Ovary (tissue), 10 donors: ENCODE measurements at places on chromosomes 16 and 17.

- no peak for DNase-seq
These were observed 59.2 kb downstream of the PITPNC1 start for GRCh38 chr17:67436233-67436632.

DNA sequence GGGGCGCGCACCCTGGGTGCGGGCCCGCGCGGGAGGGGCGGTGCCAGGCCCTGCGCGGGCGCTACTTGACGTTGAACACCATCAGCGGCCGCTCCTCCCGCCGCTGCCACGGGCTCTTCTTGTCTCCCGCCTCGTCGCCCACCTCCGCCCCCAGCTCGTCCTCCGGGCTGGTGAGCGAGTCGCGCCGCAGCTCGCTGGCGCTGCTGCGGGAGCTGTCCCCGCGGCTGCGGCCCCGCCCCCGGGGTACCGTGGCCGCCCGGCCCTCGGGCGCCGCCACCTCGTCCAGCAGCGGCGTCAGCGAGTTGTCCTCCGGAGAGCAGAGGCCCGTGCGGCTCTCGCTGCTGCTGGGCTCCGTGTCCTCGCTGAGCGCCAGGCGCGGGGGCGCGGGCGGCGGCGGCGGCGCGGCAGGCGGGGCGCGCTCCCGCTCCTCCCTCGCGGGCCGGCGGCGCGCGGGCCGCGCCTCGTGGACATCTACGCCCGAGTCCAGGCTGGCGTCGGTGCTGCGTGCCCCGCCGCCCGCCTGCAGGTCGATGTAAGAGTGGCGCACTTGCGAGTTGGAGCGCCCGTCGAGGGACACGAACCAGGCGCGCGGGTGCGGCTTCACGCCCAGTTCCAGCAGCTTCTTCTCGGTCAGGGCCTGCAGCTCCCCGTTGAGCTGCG is 8.7 kb downstream of the GRN start:
- DNase-seq: no peak

- no peak for DNase-seq
These were observed 24.0 kb upstream of the CIBAR2 start for GRCh38 chr16:85136213-85136701.

DNA sequence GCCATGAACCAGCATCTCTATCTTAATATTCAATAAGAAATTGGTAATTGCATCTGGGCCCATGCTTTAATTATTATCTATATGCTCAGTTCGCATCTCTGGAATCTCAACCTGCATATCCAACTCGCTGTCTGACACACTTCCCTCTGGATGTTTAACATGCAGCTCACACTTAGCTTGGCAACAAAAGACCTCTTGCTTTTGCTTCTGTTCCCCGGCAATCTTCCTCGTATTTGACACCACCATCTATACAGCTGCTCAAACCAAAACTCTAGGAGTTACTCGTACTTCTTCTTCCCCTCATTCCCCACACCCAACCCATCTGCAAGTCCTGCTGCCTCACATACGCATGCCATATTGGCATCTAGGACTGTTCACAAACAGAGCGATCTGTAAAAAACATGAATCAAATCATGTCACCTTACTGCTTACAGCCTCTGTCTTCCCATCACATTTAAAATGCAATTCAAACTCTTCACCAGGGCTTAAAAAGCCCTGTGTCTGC is 300.6 kb downstream of the CEP112 start:
- no peak for DNase-seq

GRCh38 chr17:47700471-47701449 is 6.8 kb downstream of the TBKBP1 start:
- DNase-seq: no peak

DNA sequence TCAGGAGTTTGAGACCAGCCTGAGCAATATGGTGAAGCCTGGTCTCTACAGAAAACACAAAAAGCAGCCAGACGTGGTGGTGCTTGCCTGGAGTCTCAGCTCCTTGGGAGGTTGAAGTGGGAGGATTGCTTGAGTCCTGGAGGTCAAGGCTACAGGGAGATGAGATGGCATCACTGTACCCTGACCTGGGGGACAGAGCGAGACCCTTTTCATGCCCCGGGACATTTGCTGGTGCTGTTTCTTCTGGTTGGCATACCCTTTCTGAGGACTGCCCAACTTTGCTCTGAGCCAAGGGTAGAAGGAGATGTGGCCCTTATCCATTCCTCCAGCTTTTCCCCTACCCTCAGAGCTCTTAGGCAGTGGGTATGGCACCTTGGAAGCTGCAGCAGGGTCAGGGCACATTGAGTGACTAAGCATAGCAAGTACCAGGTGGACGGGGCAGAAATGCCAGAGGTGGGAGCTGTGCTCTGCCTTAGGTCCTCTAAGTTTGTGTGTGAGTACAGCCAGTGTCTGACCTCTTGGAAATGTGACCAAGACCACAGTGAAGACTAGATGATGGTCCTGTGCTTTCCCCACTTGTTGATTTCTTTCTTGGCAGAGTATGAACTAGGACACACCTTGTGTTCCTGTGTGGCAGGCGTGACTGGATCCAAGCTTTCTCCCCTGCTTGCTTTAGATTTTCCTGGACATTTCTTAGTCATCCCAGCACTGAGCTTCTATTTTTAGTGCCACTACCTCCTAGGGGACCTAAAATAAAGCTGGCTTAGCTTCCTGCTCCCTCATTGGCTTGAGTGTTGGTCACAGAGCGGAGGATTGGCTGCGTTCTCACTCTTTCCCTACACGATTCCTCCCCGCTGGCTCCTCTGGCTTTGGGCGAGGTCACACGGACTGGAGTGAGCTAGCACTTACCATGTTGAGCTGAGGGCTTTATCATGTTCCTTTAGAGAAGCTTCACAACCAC is 9.9 kb upstream of the EDC4 start:
- no peak for DNase-seq

GRCh38 chr17:12510535-12510934 is 155.2 kb upstream of the MYOCD start:
- no peak for DNase-seq

DNA sequence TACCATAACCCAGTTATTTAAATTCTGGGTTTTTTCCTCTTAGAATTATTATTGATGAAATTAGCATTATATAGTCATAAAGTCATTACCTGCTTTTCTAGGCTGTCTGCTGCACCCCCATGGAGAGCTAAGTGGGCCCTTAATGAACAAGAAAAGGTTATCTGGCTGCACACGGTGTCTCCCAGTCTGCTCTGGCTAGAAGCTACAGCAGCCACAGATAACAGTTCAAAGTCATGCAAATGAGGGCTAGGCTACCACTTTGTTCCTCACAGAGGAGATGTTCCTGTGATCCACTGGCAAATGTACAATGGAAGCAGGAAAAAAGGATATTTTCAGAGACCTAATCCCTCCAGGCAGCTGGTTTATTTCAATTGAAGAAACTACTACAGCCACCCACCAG is 112.1 kb downstream of the SNX11 start:
- DNase-seq: no peak

DNA sequence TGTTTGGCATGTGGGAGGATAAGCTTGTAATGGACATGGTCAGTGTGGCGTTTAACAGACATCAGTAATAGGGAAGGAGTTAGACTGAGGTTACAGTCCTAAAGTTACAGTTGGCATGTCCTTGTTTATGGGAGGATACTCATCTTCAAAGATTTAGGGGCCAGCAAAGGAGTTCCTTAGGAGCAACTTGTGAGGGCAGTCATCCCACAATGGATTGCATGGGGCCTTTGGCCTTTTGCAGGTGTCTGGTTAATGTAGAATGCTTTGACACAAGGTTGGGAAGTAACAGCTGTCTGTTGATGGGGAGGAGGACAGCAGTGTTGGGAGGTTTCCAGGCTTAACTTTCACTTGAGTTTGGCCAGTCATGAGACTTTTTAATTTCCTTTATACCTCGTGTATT is 2.2 kb downstream of the NUBP1 start:
- DNase-seq: no peak

DNA sequence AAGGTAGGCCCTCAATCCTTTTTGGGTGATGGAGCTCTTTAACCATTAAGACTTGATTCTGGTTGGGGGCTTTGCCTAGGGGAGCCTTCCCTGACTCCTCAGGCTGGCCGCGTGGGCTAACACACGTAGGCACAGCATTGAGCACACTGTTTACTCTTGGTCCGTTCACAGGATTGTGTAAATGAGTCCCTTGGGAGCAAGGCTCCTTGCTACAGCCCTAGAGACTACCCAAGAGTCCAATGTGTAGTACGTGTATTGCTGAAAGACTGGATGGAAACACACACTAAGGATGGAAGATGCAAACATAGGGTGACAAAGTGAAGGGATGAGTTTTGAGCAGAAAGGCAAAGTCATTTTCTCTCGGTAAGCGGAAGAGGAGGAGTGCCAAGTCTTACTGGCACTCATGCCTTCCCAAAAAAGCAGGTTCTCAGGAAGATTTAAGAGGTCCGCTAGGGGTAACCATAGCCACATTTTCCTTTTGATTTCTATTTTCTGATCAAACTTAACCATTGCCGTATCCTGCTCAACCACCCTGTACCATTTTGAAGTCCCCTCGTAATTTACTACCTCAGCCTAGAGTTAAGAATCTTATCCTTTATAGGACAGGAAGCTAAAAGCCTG is 911 bp upstream of the ITGA2B start:
- DNase-seq: no peak

GRCh38 chr16:87150262-87150661 is 166.9 kb downstream of the C16orf95 start:
- no peak for DNase-seq

GRCh38 chr16:57091200-57091974 is 996 bp upstream of the CPNE2 start:
- DNase-seq: peak; percentile 69

DNA sequence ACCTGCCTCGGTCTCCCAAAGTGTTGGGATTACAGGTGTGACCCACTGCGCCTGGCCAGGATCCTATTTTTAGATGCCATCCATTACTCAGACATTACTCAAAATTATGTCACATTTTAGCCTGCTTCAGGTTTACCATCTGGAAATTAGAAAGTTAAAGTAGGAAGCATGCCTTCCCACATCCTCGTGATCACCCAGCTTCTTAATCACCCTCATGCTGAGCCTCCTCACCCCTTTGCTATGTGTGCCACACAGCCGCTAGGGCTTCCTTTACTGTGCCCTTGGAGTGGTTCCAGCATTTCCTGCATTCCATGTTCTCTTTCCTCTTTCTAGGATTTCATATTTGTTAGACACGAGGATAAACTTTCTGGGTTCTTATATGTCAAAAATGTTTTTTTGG is 9.3 kb downstream of the ADORA2B start:
- DNase-seq: no peak

DNA sequence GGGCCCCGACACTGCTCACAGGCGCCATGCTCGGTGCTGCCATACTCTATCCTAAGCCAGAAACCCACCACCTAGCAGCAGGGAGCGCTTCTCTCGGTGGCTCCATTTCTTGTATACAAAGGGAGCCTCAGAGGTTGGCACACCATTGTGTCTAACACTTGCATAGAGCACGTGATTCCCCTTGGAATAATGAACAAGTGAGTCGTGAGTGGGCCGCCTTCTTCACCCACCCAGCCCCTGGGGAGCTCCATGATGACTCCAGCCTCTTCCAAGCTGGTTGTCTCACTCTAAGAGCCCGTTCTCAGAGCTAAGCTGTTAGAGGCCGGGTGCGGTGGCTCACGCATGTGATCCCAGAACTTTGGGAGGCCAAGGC is 82.3 kb upstream of the ZNF469 start:
- no peak for DNase-seq

- DNase-seq: no peak
These were observed 163.5 kb upstream of the CDH11 start for GRCh38 chr16:65285128-65286048.

GRCh38 chr17:31560616-31561235 is 169.3 kb downstream of the RAB11FIP4 start:
- no peak for DNase-seq

DNA sequence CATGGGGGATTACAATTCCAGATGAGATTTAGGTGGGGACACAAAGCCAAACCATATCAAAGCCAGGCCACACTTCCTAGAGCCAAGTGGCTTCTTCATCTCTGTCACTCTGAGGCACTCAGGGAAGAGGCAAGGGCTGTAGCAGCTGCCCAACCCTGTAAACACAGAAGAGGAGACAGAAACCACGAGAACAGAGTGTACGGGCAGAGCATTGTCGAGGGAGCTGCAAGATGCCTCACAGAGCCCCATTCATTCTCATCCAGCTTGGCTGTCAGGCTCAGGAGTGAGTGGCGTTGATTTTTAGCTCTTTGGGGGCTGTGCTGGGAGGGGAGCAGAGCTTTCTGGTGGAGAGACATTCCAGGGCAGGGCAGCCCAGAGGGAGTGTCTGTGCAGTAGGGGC is 117.2 kb upstream of the SALL1 start:
- no peak for DNase-seq

GRCh38 chr17:9389111-9389527 is 186.5 kb downstream of the STX8 start:
- DNase-seq: no peak

DNA sequence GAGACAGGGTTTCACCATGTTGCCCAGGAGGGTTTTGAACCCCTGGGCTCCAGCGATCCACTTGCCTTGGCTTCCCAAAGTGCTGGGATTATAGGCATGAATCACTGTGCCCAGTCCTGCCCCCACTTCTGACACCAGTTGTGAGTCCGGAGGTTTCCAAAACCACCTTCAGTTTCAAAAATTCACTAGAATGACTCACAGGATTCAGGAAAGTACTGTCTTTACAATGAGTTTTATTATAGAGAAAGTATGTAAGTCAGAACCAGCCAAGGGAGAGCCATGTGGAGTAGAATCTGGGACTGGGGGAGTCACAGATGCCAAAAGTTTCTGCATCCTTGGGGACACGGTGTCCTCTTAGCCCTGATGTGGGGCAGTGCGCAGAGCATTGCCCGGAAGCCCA is 55.1 kb downstream of the PLD6 start:
- DNase-seq: no peak

GRCh38 chr17:40922239-40922638 is 15.2 kb downstream of the KRT23 start:
- DNase-seq: no peak

GRCh38 chr16:17423221-17423620 is 47.5 kb downstream of the XYLT1 start:
- no peak for DNase-seq

GRCh38 chr17:47470836-47471235 is 60.1 kb upstream of the NPEPPS start:
- no peak for DNase-seq

- no peak for DNase-seq
These were observed 27.3 kb upstream of the ABCC12 start for GRCh38 chr16:48182979-48183537.

GRCh38 chr16:30104090-30104489 is 8.1 kb upstream of the YPEL3 start:
- no peak for DNase-seq

DNA sequence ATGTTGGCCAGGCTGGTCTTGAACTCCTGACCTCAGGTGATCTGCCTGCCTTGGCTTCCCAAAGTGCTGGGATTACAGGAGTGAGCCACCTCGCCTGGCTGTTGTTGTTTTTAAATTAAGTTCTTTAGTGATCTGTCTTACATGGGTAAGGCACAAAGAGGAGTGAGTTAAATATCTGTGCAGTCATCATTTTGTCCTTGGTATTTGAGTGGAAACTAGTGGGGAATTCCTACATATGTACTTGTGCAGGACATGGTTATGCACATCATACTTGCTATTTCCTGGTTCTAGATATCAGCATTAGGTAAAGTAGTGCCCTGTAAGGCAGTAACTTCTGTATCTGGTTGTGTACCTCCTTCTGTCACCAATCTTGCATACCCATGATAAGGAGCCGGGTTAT is 3.7 kb downstream of the KPNB1 start:
- no peak for DNase-seq

- no peak for DNase-seq
These were observed 5.5 kb upstream of the ACSF2 start for GRCh38 chr17:50420419-50421112.

- DNase-seq: no peak
These were observed 14.8 kb upstream of the ADCY7 start for GRCh38 chr16:50251375-50252081.
